Heart right ventricle (tissue), 16 donors: ENCODE measurements at places on chromosomes 1 and 21. TPM values are rescaled to one million over a fixed set of nuclear protein-coding genes. Genes with fewer than 3 reads are reported as not detected.

DNA sequence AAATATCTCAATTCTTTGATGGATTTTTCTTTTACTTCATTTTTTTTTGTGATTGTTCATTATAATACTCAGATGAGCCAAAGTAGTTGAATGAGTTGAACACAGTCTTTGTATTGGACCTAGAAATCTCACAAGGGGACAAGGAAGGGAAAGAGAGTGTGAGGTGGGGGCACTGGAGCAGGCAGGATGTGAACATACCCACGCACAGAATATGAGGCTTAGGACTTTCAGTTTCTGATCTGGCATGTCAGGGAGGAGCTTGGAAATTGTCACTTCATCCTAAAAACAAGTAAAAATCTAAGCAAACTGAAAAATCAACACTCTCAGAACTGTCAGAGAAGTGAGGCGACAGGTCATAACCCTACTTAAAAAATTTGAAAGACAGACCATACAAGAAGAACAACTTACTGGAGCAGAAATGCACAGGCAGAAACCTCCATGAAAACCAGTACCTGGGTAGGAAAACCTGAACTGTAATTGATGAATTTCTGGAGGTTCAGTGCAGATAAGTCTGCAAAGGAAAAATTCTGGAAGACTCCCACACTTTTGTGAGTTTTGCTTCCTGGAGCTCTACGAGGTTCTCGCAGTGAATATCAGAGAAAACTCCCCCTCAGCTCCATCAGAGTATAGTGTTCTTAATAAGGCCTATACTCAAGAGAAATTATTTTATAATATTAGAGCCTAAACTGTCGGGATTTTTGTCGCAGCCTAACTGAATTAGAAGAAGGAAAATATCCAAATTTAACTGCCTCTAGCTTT lies 3.6 kb upstream of the PTGS2 start:
- no peaks in the 10 kb centered on the region for H3K27me3 ChIP-seq
- no peak overlapping the region for H3K4me3 ChIP-seq
- H3K36me3 ChIP-seq, result no peaks in the 10 kb centered on the region
- no peak overlapping the region for H3K27ac ChIP-seq
- H3K4me1 ChIP-seq, result peaks cover 13% of the 10 kb centered on the region
- DNase-seq, result no peak

DNA sequence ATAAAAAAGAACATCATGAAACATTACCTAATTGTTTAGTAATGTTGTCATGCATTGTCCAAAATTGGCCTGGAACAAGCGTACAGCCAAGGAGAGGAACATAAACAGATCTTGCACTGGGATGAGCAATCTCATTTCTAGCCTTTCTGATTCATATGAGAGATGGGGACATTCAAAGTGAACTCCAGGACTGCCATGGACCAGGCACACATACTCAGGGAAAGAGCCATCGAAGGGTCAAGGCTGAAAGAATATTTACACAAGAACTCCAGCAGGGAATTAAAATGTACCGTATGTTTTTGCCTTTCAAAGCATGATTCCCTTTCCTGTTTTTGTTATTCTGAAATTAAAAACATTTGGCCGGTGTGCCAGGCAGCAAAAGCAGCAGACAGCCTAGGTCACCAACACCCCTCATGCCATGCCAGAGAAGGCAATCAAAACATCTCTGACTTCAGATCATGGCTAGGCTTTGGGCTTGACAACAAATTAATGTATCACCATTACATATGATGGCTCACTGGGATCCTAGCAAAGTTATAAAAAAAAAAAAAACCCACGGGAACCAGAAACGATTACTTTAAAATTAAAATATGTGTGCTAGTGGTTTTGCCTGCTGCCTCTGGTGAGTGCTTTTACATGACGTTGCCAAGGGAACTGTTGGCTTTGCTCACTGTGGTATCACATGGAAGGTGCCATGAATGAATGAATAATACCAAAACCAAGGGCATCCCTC lies 159.8 kb downstream of the TGFBR3 start:
- H3K27ac ChIP-seq, result peak overlapping the region; percentile 70
- peaks cover 36% of the 10 kb centered on the region for H3K4me1 ChIP-seq
- H3K4me3 ChIP-seq, result no peak overlapping the region
- H3K36me3 ChIP-seq, result no peaks in the 10 kb centered on the region
- DNase-seq, result no peak
- no peaks in the 10 kb centered on the region for H3K27me3 ChIP-seq

C2CD2 gene
- 7.5 TPM for total RNA-seq

DNA sequence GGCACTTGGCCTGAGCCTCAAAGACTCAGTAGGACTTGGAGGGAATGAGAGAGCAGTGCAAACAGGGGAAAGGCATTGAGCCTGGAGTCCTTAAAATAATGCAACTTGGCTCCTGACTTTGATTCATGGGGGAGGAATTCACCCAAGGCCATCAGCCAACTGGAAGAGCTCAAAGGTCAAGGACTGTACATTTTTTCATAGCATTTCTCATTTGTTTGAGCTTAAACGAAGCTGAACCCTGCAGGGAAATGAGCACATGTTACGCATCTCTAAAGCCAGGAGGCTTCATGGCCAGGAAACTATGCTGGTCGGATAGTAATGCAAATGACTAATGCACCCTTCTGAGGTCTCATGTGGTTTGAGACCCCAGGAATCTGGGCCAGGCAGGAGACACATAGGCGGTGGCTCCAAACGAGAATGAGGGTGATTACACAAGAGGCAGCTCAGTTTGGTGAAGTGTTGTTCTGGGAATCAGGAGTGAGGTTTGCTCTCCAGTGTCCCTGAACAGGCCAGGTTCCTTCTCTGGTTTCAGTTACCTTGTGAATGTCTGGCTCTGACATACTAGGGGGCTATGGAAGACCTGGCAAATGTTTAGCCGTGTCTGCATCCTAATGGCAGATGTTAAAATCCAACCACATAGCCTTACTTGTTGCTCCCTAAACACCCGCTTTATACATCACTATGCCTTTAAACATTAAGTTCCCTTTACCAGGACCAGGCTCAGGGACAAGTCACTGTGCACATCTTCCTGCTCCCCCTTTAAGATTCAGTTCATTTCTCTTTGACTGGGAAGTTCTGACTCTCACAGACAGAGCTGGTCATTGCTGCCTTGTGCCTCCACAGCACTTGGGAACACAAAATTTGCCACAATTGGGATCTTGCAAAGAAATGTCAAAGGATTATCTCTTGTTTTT lies 503.9 kb upstream of the USP24 start:
- no peaks in the 10 kb centered on the region for H3K27me3 ChIP-seq
- no peak overlapping the region for H3K4me3 ChIP-seq
- no peaks in the 10 kb centered on the region for H3K36me3 ChIP-seq

DNA sequence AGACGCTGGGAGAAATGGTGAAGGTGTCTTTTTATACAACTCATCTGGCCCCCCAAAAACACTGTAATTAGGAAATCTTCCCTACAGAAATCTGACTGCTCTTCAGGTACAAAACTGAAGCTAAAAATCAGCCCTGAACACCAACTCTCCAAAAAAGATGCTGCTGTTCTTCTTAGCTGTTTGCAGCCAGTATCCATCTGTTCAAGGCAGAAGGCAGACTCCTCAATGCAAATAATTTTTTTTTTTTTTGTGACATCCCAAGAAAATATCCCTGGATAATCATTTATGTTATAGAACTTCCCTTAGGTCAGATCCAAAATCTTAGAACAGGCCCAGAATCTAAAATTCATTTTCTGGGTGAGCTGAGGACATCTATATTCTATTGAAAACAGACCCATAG lies 36.5 kb downstream of the TRIT1 start:
- H3K27me3 ChIP-seq, result no peaks in the 10 kb centered on the region
- H3K4me1 ChIP-seq, result peaks cover 21% of the 10 kb centered on the region
- DNase-seq, result no peak
